ENCODE measurements at places on chromosomes 4 and X.

DNA sequence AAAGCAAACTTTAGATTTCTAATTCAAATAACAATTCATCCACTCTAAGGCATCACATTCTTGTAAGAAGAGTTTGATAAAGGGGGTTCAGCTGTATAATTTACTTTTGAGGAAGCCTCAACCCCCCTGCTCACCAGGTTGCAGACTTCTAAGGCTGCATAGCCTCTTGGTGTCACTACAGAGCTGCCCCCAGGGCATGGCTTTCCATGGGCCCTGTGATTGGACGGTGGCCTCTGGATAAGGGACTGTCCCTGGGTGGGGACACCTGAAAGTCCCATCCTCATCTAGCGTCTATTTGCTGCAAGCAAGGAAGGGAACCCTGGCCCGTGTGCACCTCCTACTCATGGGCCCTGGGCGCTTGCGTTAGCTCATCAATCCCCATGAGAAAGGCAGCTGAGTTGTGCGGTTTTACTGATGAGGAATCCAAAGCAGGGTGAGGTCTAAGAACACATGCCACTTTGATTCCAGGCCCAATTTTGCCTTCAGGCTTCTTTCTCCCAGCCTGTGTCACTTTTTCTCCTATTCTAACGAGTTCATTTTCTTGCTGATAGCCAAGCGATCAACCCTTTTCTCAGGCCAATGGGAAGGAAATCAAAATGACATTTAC is 51.8 kb downstream of the SCML1 start:
- no peak for DNase-seq

DNA sequence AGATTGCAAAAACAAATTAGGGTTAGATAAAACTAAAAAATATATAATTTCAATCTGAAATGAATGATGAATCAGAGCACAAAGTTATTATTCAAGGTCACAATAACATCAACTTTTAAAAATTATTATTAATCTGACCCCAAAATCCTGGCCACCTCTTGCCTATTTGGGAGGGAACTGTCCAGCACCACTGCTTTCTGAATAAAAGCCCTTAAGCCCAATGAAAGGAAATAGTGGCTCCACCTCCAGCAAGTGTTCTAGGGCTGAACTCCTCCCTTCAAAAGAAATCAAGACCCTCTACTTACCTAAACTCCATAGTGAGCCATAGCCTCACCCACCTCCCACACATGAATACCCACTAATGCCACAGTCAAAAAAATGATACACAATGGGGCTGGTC is 208.2 kb downstream of the PARM1 start:
- DNase-seq, result no peak

DNA sequence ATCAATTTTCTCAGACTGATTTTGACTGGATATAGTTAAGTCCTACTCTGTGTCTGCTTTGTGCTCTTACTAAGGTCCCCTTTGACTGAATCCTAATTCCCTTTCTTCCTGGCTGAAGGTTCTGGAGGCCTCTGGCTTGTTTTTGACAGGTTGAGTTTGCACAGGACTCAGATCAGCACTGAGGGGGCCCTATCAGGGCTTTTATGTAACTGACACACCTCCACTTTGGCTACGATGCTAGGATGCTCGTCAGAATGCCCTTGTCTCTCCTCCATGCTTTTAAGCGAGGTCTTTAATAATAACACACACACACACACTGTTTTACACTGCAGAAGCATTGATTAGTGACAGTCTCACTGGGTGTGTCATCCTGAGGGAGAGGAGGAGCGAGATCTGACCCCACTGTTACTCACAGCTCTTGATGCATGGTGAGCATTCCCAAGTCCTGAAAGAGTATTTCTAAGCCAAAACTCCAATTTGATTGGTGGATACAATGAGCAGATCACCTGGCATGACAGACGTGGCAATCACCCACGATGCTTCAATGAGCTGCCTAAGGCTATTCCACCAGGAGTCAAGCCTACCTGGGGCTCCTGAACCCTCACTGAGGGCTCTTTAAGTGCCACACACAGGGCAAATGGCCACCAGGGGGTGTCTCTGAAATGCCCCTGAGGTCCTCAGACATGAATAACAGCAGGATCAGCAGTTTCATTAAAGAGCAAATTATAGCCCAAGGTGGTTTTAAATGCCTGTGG is 130.4 kb upstream of the CPEB2 start:
- no peak for DNase-seq

DNA sequence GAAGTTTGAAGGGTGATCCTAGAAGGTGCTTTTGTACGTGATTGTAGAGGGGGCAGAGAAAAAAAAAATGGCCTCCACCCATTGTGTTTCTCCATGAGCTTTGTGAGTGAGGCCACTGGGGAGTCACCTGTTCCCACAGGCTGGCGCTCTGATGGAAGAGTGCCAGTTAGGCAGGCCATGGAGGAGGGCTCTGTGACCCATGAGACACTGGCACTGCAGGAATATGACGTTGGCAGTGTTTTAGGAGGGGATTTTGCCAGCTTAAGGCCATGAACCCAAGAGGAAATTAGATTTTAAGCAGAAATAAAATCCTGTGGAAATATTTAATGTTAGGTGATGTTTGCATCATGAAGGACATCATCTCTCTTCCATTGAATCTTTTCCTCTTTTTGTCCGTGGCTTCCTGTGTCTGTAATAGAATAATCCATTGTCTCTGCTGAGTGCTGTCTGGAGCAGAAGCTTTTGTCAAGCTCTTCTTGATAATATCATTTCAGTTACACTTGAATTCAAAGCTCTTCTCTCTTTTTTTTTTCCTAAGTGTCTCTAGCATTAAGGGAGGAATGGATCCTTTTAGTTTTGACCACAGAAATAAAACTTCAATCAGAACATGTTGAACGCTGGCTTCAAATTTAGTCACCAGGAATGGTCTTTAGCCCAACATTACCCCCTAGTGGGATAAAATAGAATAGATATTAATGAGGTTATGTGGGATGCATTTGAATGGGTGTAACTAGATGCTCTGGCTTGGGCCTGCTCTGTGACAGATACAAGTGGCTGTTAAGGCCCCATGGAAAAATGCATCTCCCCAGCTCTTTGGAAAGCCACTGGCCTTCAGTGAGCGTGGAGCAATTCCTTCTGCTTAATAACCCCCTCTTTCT is 41.0 kb upstream of the UCP1 start:
- no peak for DNase-seq

DNA sequence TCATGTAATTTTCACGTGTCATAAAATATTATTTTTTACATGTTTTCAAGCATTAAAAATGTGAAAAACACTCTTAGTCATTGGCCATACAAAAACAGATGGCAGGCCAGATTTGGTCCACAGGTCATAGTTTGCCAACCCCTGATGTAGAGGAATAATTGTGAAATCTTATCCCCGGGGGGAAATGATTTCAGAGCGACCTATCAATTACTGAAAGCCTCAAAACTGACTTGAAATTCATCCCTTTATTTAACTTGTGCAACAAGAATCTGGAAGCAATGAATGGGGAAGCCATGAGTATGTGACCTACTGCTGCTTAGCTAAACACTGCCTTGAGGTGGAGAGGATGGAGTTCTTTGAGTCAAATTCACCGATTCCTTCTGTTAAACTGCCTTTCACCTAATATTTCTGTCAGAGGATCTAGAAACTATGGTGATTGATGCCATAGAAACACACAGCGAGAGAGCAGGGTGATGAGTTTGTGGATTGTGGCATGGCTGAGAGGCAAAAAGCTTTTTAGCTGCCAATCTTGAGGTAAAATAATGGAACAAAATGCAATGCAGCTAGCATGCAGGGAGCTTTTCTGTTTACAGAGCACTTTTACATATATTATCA is 30.3 kb upstream of the BRS3 start:
- no peak for DNase-seq

DNA sequence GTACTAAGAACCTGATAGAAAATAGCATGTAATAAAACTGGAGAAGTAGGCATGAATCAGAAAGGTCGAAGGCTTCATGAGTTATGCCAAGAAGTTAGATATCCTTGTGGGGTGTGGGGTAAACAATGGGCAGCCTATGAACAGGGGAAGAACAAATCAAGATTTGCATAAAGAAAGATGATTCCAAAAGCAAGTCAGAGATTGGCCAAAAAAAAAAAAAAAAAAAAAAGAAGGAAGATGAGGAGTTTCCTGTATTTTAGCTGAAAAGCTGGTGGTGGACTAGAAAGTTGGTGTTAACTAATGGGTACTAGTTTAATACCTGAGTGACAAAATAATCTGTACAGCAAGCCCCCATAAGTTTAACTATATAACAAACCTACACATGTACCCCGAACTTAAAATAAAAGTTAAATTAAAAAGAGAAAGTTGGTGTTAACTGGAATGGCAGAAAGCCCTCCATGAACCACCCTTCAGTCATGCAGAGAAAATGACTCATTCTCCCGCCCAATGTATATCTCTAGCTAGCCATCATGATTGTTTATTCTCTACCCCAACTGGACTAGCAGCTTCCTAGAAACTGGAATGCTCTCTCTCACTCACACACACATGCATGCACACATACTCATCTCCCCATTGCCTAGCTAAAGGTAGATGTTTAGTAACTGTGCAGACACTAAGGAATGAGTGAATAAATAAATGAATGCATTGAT is 41.7 kb downstream of the ATP11C start:
- no peak for DNase-seq

DNA sequence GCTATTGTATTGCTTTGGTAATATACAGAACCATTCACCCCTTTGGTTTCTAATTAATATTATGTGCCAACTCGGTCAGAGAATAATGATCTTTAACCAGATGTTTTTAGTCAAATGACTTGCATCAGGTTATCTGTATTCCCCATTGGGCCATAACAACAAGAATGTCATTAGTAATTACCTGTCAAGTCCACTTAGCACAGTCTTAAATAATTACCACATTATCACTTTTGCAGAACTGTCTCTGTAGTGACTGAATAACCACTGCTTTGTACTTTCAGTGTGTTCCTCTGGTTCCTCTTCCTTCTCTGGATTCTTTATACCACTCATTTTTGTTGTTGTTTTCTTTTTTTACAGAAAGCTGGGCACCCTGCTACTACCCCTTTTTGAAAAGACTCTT is 257.7 kb upstream of the SPOCK3 start:
- DNase-seq, result no peak

- DNase-seq, result no peak
Observed at GRCh38 chrX:140504371-140505324, at the start of gene SOX3. Gene SOX3 (minus strand): TSS chrX:140505069. CDS start chrX:140505060, 9 bp downstream.

DNA sequence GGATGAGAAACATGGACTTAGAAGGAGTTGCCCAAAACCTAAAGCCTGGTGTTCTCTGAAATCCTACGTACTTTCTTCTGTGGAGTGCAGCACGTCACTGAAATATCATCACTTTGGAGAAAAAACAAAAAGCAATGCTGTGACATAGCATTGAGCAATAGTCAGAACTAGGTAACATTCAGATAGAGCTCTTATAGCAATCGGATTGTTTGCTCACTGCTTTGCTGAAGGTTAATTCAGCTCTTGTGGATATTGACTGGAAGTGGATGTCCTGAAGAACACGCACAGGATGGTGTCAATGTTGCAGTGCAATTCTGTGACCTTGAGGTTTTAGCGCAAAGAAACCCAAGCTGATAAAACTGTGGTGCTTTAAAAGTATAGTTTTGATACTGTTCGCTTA is 114.2 kb upstream of the GRXCR1 start:
- DNase-seq, result no peak

- no peak for DNase-seq
Observed at GRCh38 chrX:17030580-17031270, 84.3 kb downstream of the REPS2 start.

- DNase-seq, result no peak
Observed at GRCh38 chrX:94743478-94743877, 1069.5 kb downstream of the FAM133A start.

DNA sequence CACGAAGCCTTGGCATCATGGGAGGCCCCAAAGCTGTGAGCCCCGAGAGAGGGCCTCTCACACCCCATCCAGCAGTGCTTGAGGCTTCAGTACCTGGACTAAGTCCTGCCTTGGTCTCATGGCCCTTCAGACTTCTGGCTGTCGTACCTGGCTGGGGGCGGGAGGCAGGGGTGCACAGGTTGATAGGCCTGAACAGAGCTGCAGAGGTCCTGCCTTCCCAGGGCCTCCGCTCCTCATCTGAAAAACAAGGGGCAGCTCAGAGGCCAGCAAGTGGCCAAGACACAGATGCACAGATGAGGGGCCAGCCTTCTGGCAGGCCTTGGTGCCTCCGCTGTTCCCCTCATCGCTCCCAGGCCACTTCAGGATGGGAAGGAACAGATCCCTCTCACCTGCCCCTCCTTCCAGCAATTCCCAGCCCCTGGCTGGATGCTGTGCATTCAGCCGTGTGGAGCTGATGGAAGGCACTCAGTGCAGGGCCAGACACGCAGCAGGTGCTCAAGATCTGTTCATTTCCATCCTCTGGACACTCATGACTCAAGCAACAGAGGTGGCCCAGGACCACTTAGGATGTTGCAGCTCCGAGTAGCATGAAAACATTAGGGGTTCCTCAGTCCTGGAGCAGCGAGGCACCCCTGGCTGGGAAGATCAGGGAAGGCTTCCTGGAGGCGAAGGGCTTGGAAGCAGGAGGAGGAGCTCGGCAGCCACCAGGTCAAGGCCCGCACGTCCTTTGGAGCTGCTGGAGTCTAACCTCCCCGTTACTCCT is 1.4 kb downstream of the ZNF185 start:
- DNase-seq, result no peak

- DNase-seq, result no peak
Observed at GRCh38 chr4:169272265-169272886, 1.6 kb upstream of the SH3RF1 start.

GRCh38 chr4:1746265-1746691 is 25.0 kb downstream of the TACC3 start:
- peak; percentile 39 for DNase-seq

GRCh38 chrX:46938589-46938988 is 26.4 kb downstream of the JADE3 start:
- DNase-seq, result no peak

DNA sequence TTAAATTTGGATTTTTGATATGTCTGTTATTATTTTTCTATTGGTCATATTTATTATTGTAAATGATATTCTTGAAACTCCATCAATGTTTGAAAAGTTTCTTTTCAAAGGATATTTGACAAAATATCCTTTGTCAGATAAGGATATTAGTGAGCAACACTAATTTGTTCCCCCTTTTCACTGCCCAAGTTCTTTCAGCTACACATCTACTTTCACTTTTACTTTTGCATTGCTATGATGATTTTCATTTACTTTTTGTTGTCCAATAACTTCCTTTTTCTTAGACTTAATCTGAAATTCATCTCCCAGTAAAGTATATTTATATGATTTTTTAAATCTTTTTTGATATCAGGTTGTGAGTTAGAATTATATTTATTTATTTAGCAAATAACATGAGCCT is 542.3 kb upstream of the ADGRL3 start:
- DNase-seq, result no peak

DNA sequence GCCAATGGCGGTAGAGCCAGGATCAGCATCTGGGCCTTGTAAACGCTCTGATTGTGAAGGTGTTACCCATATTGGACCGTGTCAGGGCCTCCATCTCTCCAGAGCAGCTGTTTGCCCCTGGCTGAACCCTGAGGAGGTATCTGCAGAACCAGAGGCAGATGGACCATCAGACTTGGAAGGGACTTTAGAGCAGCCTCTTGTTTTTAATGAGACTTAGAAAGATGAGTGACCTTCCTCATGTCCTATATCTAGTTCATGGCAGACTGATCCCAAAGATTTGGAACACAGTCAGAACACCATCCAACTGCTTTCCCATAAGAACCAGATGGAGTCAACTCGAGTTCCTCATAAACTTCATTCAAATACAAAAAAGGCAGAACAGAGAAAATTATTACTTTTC is 135.1 kb upstream of the MSX1 start:
- DNase-seq, result no peak

- no peak for DNase-seq
Observed at GRCh38 chr4:26319949-26320537, 771 bp upstream of the RBPJ start.
